ENCODE measurements at places on chromosomes 5 and 9.

- no peak for DNase-seq
These were observed 121.1 kb upstream of the SEMA6A start for GRCh38 chr5:116695681-116696080.

GRCh38 chr5:170338933-170339779, 41.6 kb upstream of the LCP2 start:
- no peak for DNase-seq

DNA sequence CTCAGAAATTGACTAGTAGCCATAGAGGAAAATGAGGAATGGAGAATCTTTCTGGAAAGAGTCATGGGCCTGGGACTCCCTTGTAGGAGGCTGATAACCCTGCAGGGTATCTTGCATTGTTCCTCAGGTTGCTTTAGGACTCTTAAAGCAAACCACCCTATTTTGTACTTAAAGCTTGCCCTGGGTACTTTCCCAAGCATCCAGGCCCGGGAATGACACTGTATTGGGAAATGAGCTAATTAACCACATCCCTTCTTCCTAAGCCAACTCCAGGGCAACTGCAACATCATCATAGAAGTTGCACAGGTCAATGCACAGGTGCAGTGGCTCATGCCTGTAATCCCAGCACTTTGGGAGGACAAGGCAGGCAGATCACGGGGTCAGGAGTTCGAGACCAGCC, 55.9 kb downstream of the UGCG start:
- DNase-seq: peak; percentile 96

DNA sequence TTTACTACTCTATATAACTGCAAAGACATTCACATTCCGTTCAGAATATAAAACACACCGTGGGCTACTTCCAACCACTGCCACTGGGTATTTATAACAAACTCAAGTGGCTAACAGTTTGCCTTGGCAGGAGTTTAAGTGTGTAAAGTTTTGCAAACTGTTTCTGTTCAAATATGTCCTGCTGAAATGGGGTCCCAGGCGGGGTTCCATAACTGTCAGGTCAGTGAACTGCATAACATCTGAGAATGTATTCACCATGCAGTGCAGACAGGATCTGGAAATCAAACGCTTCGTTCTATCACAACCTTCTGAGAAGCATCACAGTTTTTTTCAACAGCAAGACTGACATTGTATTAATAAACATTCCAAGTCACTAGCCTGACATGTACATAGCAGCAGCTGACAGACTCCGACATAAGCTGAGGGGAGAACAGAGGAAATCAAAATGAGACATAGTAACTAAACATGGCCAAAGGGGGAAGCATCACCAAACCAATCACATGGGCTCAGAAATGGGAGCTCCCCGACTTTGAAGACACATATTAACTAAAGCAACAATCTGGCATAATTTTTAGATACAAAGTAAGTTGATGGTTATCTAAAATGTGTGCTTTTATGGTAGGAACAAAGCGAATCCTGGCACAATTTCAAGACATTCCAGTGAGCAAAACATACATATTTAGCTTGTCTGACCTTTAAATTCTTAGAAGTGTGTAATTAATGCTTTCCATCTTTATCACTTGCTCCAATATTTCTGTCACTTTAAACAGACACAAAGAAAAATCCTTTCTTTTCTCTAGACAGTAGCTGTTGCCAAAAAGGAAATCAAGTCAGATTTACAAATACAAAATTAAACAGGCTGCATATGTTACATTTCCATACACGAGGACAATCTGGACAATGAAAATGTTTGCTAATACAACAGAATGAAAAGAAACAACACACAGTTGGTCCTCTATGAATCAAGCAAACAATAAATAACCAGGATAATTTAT, 156.8 kb downstream of the MAPKAP1 start:
- DNase-seq: peak; percentile 83

GRCh38 chr5:151706906-151707305, 20.2 kb upstream of the SPARC start:
- DNase-seq: no peak

GRCh38 chr5:32595118-32595517, 9.8 kb downstream of the SUB1 start:
- no peak for DNase-seq

- peak; percentile 72 for DNase-seq
These were observed 15.0 kb upstream of the PTBP3 start for GRCh38 chr9:112348257-112349007.

- DNase-seq: no peak
These were observed 123.9 kb downstream of the SEC61B start for GRCh38 chr9:99345942-99346341.

DNA sequence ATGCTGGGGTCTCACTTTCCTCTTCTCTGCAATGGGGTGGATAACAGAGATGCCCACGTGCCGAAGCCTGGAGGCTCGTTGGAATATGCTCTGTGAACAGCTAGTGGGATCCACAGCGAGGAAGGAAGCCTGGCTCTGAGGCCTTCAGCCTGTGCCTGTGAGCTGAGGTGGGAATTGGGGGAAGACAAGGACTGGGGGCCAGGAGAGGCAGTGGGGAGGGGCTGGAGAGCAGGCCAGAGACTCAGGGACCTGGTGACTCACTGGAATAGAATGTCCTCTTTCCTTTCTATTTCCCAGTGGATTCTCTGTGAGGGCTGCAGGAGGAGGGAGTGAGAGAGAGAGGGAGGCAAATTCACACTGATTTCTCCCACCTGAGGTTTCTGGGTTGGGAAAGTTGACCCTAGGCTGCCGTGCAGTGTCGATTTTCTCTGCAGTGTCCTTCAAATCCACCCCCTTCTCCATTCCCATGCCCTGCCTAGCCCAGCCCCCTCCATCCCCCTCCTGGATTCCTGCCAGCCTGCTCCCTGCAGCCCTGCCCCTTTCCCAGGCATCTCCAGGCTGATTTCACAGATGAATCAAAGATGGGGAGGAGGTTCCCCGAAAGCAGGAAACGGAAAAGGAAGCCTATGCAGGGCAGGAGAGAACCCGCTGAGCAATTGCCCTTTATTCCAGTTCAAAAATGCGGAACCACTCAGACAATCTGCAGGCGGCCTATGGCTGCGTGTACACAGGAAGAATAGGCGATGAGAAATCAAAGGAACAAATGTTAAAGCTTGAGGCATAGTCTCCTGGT, 1.4 kb upstream of the SPAAR start:
- DNase-seq: peak; percentile 68

- no peak for DNase-seq
These were observed 12.7 kb downstream of the FAT2 start for GRCh38 chr5:151578326-151579025.

- DNase-seq: no peak
These were observed 65.2 kb downstream of the IPO11 start for GRCh38 chr5:62477801-62478200.

DNA sequence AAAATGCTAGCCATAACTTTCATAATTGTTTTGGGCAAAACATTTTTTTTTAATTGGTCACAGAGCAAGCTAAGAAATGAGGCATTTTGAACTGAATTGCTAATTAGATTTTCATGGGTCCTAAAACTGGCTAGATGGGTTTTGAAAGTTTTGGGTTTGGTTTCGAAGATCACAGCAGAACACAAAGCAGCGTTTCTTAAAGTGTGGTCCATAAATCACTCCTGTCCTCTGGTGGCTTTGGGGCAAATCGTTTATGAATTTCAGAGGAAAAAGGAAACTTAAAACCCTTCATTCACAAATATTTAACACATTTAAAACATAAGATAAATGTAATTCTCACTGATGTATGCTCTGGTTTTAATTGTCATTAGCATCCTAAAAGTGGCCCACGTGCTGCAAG, 503.7 kb downstream of the SPATA31D1 start:
- no peak for DNase-seq

- no peak for DNase-seq
These were observed 117.4 kb downstream of the CCDC171 start for GRCh38 chr9:15670246-15670645.

DNA sequence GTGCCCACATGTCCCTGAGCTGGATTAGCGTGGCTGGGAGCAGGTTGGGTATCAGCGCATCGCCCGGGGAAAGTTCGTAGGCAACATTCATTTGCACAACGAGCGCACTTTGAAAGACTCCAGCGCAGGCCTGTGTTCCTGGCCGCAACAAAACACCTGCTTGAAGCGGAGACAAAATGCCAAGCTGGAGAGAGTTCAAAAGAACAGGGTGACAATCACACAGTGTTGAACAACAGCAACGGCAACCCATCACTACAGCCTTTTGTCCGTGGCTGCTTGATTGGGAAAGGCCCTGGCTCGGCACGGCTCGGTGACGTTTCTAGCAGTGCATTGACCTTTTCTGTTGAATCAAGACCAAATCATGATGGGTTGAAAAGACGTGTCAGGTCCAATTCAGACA, 336.3 kb downstream of the IRX1 start:
- DNase-seq: no peak

DNA sequence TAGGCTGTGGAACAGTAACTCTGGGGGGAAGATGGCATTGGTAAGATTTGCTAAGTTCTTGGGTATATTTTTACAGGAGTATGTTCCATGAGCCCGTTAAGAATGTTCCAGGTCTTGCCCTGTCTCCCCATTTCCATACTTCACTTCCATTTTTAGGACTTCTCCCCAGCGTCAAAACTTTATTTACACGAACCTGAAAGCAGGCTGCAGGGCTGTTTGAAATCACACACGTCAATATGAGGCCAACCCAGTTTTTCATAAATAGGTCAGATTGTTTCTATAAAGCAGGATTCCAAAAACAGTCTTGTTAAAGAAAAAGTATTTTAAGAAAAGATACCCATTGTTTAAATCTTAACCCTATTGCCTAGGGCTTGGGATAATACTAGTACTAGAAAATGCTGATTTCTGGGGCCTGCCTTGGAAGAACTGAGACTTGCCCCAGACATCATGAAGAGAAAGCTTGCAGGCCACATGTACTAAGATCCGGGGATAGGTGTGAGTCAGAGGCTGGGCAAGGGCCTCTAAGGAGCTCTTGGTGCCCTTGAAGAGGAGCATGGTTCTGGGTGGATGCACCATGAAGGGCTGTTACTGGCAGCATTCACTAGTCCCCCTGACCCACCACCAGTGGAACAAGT, 24.2 kb downstream of the TRIO start:
- no peak for DNase-seq

DNA sequence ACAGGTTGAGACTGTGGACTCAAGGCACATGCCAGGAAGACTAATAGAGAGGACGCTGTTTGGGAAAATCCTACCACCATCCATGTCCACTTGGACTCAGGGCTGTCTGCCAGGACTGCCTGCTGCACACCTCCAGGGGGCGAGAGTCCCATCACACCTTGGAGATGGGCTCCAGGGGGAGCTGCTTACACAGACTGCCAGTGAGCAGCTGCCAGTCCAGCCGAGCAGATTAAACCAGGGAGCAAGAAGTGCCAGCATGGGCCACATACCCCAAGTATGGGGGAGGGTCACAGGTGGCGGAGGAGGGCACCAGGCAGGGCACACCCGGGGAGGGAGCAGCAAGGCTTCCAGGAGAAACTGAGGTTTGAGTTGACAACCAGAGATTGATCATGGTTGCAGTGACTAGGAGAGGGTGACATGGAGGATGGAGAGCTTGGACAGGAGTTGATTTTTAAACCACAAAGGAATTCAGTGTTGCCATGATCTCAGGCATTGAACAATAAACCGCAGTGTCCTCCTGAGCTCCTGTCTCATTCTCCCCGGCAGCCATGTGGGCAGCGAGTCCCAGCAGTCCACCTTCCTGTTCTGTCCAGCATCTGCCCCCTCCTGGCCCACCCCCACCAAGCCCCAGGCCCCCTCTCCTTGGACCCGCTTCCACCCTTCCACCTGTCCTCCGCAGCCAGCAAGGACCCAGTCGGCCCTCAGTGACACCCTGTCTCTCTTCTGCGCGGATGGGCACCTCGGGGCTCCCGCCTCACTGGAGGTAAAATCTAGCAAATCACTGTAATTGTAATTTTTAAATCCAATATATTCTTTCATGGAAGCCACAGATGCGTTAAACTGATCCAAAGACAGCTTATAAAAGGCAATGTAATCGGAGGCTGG, 3.1 kb upstream of the VAV2 start:
- DNase-seq: no peak

- peak; percentile 63 for DNase-seq
These were observed 58.4 kb downstream of the HABP4 start for GRCh38 chr9:96508227-96508940.

DNA sequence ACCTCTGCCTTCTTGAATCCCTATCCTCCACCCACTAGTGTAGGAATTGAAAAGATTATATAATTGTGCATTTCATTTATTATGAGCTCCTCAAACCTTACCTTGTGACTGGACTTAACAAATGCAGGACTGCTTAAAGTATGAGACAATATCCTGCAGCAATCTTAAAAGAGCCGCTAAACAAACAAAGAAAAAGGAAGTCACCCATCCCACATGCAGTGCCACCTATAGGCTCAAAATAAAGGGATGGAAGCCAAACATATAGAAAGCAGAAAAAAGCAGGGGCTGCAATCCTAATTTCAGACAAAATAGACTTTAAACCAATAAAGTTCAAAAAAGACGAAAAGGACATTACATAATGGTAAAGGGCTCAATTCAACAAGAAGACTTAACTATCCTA, 8.7 kb downstream of the PCAT7 start:
- DNase-seq: no peak

GRCh38 chr9:104682642-104683041, 11.7 kb upstream of the OR13D1 start:
- DNase-seq: peak; percentile 58
